CD4-positive, alpha-beta T cell treated with Interleukin-6 at 100 ng/mL for 8 hours (primary cell): ENCODE measurements at places on chromosomes 5 and 9.
A peak's percentile ranks its signal among the peaks of the same experiment; 100 is the strongest.

- peak; percentile 90 for DNase-seq
Measured at GRCh38 chr5:142095651-142096330, 12.8 kb upstream of the NDFIP1 start.

DNA sequence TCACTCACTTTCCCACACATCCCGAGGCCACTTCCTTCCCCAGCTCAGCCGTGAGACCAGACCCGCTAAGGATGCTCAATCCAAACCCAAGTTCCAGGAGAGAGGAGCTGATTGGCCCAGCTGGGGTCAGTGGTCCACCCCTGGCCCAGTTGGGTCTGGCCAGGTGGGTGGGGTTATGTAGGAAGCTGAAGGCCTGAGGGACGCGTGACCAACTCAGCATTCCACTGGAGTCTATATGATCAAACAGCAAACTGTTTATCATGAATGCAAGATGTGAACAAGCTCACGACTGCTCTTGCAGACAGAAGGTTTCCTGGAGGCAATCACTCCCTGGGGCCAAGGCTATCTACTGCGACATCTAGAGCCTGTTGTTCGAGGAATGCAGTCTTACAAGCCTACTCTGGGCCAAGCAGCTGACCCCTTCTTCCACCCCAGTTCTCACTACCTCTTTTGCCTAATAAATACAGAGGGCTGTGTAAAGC, 4.9 kb upstream of the RAPGEF1 start:
- DNase-seq: no peak

- peak; percentile 36 for DNase-seq
Measured at GRCh38 chr5:116137544-116138378, 52.9 kb downstream of the COMMD10 start.

DNA sequence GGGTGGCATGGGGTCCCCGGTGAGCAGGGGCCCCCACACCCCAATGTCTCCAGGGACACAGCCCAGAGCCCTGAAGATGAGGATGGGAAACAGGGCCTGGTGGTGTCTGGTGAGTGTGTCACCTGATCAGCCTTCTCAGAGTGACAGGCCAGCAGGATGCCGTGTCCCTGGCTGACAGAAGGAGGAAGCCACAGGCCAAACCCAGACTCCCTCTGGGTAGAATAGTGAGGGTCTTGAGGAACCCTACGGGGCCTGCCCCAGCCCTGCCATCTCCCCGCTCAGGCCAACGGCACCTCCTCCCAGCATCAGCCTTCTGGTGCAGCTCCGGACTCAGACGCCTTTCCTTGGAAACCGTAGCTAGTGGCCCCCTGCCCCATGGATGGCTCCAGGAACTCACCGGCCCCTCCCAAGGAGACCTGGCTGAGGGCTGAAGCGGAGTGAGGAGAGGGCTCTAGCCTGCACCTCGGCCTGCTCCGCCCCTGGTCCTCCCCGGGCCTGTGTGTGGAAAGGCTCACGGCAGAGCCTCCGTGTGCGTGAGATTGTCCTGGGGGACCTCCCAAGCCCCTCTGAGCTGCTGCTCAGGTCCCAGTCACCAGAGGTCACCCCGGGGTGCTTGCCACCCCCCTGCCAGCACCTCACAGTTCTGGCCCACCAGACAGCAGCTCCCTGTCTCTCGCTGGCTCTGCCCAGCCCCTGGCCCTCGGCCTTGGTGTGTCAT, 6.0 kb downstream of the RALGDS start:
- no peak for DNase-seq

- DNase-seq: no peak
Measured at GRCh38 chr5:54669285-54669684, 151.7 kb downstream of the SNX18 start.

- peak; percentile 30 for DNase-seq
Measured at GRCh38 chr5:96660971-96661854, 963 bp upstream of the CAST start.

GRCh38 chr5:44814761-44815160, 6.0 kb downstream of the MRPS30 start:
- DNase-seq: no peak

DNA sequence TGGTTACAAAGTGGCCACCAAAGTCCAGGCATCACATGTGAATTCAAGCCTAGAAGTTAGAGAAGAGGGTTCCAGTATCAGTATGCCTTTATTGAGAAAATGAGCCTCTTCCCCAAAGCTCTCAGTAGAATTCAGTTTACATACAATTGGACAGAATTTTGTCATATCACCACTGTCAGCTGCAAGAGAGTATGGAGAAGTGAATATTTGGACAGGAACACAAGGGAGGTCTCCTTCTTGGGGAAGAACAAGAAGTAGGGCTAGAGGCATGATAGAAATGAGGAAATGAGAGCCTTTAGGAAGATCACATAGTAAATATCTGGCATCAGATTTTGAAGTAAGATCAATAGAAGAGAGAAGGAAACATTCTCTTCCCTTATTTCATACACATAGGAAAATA, 27.8 kb upstream of the VLDLR start:
- no peak for DNase-seq

GRCh38 chr9:126379661-126380360, 53.2 kb downstream of the MVB12B start:
- no peak for DNase-seq

GRCh38 chr5:123611406-123611709, 99.4 kb downstream of the CSNK1G3 start:
- DNase-seq: no peak

GRCh38 chr5:58504766-58505165, 13.5 kb downstream of the GAPT start:
- no peak for DNase-seq

DNA sequence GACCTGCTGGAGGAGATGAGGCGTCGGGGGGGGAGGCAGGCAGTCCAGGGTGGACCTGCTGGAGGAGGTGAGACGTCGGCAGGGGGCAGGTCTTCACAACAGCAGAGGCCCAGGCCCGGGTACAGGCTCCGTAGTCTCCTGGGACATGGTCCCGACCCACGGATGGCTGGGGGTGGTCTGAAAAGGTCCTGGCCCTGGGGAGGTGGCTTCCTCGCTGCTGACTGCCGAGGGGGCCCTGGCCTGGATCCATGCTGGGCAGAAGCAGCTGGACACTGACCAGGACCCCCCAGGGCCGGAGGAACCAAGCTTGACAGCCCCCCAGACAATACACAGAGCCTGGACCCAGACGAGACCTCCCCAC, 8.5 kb downstream of the EGFL7 start:
- no peak for DNase-seq

GRCh38 chr9:18438300-18438925, 35.5 kb upstream of the ADAMTSL1 start:
- no peak for DNase-seq

DNA sequence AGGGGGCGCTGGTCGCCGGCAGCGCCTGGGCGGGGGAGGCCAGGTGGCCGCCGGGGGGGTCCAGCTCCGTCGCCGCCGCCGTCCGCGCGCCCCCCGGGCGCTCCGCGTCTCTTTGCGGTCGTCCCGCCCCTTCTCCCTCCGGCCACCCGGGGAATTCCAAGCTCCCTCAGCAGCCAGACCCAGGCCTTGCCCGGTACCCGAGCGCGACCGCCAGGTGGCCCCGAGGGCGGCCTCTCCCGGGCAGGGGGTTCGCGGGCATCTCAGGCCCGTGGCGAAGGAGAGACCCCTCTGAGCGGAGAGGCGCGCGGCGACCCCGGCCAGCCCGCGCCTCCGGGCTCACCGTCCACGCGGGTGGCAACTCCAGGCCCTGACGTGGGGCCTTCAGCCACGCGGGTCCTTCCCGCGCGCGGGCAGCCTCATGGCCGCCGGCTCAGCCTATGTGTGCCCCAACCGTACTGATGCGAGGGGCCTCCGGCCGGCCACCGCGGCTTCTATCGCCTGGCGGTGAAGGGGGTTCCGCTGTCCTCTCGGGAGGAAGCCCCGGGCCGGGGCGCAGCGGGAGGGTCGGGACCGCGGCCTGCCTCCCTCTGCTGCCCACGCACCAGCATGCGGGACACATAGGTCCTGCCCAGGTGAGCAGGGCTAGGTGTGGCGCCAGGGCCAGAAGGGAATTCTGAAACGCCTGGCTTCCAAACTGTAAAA, 529 bp upstream of the NRARP start:
- no peak for DNase-seq

- peak; percentile 72 for DNase-seq
Measured at GRCh38 chr5:126676195-126676624, 75.5 kb downstream of the PHAX start.

DNA sequence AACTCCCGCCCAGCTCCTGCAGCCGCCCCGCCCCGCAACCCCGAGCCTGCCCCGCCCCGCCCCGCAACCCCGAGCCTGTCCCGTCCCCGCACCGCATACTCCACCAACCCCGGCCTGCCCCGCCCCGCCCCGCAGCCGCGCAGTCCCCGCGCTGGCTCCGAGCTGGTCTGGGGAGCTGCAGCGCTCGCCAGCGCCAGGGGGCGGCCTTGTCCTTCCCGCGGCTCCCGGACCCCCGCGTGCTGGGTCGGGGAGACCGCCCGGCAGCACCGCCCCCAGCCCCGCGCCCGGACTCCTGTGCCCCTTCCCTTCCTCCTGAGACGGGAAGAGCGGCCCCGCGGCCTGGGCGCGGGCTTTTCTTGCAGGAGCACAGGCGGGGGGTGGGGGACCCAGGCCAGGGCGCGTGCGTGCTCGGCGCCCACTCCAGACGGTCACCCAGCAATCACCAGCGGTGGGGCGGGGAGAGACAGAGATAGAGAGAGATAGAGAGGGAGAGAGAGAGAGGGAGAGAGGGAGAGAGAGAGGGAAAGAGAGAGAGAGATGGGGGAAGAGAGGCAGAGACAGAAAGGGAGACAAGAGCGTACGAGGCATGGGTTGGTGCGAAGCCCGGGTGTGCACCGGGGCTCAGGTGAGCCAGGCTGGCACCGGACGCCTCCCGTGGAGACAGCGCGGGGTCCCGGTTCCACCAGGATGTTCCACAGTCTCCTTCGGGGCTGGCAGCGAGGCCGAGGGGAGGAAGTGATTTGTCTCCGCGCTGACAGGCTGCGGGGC, 14.7 kb upstream of the TMEM250 start:
- DNase-seq: no peak

DNA sequence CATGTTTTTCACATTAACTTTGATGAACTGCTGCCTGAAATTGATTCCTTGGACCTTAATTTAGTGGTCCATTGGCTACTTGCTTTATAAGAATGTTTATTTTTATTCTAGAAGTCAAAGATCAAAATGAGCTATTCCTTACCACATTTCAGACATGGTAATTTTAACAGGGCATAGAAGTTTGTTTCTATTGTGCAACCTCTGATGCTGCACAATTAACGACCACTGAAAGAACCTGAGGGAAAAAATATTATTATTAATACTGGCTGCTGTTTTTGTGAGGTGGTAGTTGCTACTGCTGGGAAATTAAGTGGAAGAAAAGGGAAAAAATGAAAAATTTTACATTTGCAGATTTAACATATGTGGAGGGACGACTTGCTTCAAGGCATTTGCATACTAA, 37.9 kb upstream of the RAB3C start:
- no peak for DNase-seq

DNA sequence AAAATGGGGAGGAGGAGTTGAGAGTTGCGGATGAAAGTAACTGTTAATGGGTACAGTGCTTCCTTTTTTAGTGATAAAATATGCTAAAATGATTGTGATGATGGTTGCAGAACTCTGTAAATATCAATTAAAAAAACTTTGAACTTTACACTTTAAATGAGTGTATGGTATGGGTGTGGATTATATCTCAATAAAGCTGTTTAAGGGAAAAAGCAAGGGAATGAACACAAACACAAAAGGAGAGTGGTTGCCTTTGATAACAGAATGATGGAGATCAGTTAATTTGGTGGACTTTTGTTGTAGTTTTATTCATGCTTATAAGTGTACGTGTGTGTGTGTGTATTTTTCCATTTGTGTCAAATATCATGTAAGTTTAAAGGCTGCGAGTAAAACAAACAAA, 186.1 kb downstream of the ZNF608 start:
- no peak for DNase-seq

GRCh38 chr5:80662108-80662507, 7.3 kb upstream of the DHFR start:
- no peak for DNase-seq

DNA sequence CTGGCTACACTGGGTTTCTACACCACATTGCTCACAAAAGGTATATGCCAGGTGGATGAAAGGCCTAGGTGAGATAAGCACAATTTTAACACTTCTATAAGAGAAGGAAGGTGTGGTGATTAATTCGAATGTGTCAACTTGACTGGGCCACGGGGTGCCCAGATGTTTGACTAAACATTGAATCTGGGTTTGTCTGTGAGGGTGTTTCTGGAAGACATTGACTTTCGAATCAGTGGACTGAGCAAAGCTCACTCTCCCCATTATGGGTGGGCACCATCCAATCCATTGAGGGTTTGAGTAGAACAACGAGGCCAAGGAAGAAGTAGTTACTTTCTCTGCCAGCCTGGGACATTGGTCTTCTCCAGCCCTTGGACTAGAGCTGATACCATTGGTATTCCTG, 78.2 kb upstream of the COL5A1 start:
- no peak for DNase-seq

DNA sequence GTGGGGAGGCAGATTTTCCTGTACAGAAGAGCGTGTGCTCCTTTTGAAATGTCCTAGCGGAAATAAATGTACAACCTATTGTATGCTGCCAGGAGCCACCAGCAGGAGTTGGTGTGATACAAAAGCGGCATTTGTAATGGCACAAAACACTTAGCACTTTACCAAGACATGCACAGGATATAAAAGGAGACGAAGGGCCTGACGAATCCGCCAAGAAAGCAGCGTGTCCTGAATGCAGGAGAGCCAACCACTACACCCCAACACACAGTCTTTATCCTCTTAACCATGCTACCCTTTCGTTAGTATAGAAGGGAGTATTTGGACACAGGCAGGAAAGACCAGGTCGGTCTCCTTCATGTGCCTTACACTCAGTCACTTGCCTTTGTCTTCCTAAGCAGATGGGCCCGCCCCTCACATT, 218.1 kb downstream of the TRIM32 start:
- no peak for DNase-seq

DNA sequence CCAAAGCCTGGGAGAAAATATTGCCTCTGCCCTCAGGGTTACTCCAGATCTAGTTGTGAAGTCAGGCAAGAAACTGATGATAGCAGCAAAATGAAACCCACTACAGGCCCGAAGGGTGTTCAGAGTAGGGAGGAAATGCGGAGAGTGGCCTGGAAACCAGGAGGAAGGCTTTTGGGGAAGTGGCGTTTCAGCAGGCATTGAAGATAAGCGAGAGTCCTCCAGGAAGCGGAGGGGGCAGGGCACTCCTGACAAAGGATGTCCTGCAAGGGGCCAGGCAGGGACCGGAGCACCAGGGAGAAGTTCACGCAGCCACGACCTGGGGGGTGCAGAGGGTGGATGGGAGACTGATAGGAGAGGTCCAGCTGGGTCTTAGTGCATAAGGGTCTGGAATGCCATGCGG, 7.8 kb upstream of the FOXI1 start:
- DNase-seq: no peak
